ENCODE measurements at places on chromosomes 1 and 21. TPM values are rescaled to one million over a fixed set of nuclear protein-coding genes. Genes with fewer than 3 reads are reported as not detected.

Gene NBPF20
- 1.3 TPM for total RNA-seq

Gene NEGR1
- 7.5 TPM for total RNA-seq

Gene PCBP3
- 1.5 TPM for total RNA-seq

Gene S1PR1
- total RNA-seq = 18.3 TPM

Gene FMOD
- 0.25 TPM for total RNA-seq

Gene MTARC2
- total RNA-seq = 5.7 TPM
